ENCODE measurements at places on chromosomes 16 and 17.

DNA sequence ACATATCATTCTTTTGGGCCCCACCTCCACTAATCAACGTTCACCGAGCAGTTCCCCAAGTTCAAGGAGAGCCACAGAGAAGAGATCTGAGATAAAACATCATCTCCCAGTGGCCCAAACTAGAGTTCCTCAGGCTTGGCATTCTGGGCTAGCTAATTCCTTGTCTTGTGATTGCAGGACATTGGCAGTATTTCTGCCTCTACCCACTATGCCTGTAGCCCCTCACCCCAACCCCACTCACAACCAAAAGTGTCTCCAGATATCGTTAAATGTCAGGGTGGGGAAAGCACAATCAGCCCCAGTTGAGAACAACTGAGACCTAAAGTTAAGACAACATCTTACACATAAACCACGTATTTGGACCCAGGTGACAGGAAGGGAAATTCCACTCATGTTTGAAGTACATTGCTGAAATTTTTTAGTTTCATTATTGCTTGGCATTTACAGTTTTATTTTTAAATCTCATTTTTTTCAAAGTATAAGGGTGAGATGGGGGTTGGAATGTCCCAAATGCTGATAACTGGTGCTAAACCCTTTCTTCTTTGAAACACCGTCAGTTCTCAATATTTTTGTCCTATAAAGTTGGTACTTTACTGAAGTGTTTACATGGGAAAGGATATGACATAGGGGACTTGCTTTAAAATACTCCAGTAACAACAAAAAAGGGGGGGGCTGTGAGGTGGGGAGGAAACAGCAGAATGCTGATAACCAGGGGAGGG lies 13.6 kb downstream of the ZC3H7A start:
- no peak for DNase-seq

- no peak for DNase-seq
Observed at GRCh38 chr17:80297996-80298560, 37.4 kb downstream of the RNF213 start.

DNA sequence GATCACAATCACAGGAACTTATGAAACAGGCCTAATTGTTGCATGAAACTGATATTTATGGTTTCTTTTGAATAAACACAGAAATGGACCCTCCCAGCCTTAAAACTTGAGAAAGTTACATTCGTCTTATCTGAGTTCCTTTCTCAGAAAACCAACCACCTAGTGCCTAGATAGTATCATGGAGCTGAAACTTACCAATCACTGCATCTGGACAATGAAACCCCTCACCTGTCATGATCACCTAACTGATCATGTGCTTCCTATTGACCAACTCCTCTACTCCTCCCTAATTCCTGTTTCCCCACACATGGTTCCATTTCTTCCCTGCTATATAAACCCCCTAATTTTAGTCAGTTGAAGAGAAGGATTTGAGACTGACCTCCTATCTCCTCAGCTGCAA lies 216.1 kb downstream of the SLC39A11 start:
- no peak for DNase-seq

- DNase-seq, result peak; percentile 65
Observed at GRCh38 chr17:62478424-62478879, at the start of gene TLK2. TLK2 (plus strand) TSS chr17:62478825; CDS start chr17:62481126, 2,301 bp downstream.

- no peak for DNase-seq
Observed at GRCh38 chr17:57606111-57606875, 138.8 kb downstream of the CCDC182 start.

DNA sequence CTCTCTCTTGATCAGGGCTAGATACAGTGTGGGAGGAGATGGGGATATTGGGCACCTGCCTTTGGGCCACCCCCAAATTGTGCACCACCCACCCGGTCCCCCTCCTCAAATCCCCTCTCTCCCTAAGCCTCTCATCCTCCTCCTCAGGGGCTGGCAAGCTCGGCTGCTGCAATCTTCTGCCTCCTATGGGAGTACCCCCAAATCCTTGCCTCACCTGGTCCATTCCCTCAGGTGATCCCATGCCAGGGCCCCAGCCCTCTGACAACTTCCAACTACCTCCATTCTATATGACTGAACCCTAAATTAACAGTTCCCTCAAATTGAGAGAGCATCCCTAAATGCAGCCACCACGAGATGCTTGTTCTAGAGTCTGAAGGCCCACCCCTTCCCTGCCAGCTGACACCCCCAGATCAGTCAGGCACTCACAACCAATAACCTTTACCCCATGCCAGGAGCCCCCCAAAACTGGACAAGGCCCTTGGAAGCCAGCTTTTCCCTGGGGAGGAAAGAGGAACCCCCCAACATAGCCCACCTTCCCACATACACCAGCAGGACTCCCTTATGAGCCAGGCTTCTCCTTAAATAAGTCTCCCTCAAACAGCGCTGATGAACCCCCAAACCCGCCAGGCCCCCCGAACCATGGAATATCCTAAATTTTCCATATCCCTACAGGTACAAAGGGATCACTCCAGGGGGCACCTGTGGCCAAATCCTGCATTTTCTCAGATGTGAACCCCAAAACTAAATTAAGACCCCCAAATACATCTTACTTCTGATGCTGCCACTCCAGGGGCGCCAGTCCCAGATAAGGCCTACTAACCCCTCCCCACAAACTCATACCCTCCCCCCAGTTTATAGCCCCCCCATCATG lies 3.2 kb downstream of the DLG4 start:
- no peak for DNase-seq

DNA sequence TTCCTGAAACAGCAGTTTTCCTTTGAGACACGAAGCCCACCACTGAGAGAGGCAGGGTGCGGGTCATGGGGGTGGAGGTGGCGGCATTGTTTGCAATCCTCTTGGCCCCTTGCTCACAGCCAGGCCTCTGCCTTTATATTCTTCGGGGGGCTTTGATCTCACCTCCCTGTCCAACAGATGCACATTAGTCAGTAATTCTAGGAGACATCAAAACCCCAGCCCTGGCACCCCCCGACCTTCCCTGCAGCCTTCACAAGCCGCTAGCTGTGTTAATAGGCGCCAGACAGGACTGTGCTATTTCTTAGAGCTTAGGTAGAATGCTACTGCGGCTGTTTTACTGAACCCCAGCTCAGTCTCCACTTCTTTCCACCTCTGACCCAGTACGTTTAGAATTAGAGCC lies 212.6 kb downstream of the RBFOX1 start:
- no peak for DNase-seq

GRCh38 chr17:79592641-79593040 lies 18.2 kb downstream of the RBFOX3 start:
- DNase-seq, result no peak

- no peak for DNase-seq
Observed at GRCh38 chr17:81097943-81098308, 63.0 kb downstream of the BAIAP2 start.

DNA sequence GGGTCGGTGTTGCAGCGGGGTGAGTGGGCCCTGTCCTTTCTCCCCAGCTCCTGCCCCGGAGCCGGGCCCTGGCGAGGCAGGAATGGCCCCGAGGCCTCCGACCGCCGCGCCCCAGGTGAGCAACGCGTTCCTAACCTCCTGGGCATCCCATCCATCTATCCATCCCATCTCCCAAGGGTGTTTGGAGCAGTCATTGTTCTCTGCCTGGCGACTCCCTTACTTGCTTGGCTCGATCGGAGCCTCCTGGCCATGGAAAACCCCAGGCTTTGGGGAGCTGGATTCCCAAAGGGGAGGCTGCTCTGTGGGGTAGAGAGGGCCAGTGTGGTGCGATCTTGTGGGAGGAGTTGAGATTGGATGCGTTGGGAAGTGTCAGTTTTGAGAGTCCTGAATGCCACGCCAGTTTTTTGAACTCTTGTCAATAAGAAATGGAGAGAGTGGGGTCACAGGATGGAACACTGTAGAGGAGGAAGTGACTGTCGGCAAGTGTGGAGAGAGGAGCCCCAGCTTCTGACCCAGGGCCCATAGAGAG lies 684 bp downstream of the ZFP90 start:
- DNase-seq, result peak; percentile 6

- DNase-seq, result no peak
Observed at GRCh38 chr16:28311913-28312312, 19.6 kb downstream of the SBK1 start.

DNA sequence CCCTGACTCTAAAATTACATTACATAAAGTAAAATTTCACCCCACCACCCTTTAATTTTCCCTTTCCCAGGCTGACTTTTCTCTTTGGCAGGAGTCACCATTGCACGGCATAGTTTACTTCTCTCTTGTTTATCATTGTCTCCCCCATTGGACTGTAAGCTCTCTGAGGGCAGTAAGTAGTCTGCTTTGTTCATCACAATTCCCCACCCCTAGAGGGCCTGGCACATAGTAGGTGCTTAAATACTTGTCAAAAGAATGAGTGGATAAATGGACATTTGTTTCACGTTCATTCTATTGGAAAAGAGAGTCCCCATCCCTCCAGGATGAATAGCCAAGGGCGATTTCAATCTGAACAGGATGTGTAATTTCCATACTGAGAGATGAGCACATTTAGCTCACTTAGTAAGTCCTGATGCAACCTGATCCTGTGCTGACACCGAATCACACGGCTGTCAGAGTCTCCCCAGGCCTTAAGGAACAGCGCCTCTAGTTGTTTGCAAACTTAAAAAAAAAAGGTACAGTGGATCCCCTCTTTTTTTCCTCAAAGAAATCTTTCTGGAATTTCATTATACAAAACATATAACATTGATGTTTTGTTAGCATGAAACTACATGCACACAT lies 54.0 kb downstream of the AKAP1 start:
- DNase-seq, result no peak

DNA sequence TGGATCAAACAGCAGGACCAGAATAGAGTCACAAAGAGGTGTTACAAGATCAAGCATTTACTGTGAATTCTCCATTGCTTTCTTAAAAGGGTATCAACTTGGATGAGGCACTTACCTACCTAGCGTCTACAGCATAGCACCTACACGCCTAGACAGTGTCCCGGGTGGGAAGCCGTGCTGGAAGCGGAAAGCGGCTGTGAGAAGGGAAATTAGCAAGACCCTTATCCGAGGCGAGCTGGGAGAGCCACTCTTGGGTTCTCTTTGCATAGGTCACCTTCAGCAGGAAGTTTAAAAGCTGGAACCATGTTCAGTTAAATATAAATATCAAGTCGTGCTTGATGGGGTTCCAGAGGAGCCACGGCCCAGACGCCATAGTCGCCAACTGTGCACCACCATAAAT lies 46.3 kb downstream of the TRARG1 start:
- no peak for DNase-seq

DNA sequence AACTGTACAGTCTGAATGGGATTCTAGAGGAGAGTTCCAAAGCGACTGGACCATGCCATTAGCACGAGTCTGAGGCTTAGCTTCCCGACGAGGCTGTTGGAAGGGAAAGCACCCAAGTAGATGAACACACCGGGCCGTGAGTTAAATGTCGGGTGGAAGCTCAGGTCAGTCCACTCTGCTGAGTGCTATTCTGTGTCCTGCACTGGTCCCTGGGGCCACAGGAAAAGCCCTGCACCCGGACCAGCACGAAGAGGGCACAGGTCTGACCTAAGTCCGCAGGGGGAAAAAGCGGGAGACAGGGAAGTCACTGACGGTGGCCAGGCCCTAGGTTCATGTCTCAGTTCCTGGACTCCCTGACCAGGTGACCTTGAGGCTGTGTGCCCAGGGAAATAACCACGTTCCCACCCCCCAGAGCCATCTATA lies 44.1 kb upstream of the RBFOX3 start:
- DNase-seq, result no peak

GRCh38 chr16:3045758-3046640 lies at the start of gene MMP25:
MMP25 (plus strand) TSS chr16:3046561; CDS start chr16:3046918, 357 bp downstream.
- no peak for DNase-seq

DNA sequence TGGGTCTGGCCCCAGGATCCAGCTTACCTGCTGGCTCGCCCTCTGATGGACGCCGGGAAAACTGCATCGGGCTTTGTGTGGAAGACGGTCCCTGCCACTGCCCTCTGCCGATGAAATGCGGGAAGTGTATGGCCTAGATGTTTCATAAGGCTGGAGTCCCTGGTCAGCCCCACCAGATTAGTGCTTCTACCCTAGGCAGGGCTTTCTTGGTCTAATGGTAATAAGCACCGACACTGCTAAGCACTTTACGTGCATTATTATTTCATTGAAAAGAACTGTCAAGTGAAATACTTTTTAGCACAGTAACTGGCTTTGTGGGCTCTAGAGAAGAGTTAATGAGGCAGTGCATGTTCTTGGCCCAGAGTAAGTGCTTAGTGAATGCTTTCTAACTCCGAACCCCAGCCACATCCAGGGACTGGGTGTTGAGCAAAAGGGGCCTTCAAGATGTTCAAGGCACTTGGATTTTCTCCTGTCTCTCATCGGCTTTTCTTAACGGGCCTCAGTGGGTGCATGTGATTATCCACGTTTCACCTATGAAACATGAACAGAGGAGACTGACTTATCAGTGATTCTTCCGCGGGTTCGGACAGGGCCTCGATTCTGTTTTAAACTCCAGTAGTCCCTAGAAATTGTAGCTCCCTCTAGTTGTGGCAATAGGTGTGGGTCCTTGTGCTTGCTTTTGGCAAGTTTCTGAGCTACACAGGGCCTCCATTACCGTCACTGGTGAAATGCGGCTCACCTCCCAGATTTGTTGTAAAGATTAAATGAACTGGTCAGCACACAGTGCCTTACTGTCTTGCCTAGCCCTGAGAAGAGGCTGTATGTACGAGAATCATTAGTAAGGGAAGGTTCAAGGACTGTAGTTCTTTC lies 6.6 kb downstream of the TRAF4 start:
- DNase-seq, result peak; percentile 90

DNA sequence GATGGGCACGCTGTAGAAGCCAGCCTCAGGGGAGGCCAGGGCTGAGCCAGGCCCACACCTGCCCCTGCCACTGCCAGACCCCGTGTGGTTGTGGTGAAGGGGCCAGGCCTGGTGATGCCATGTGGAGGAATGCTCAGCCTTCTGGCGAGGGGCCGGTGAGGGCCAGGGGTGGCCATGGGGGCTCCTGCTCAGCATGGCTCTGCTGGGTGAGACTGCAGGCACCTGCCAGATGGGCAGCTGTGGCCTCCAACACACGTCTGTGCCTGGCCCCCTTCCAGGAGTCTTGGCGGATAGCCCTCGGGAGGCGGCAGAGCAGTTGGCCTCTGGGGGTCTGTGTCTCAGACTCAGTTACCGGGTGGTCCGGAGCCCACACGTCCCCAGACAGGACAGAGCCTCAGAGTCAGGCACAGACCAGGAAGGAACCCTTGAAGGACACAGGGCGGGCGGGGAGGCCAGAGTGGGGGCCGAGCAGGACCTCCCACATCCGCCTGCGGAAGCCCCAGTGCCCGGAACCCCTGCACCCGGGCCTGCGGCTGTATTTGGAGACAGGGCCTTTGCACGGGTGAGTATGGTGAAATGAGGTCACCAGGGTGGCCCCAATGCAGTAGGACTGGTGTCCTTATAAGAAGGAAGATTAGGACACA lies 22.5 kb upstream of the CHMP6 start:
- no peak for DNase-seq

Data from stimulated activated CD4-positive, alpha-beta T cell treated with anti-CD3 and anti-CD28 coated beads, Interleukin-2, amount 100 ng/mL, for 48 hours (primary cell).